ENCODE measurements at places on chromosomes 2 and 18. TPM values are rescaled to one million over a fixed set of nuclear protein-coding genes. Genes with fewer than 3 reads are reported as not detected.

Gene ORC4
- 79.6 TPM for total RNA-seq

DNA sequence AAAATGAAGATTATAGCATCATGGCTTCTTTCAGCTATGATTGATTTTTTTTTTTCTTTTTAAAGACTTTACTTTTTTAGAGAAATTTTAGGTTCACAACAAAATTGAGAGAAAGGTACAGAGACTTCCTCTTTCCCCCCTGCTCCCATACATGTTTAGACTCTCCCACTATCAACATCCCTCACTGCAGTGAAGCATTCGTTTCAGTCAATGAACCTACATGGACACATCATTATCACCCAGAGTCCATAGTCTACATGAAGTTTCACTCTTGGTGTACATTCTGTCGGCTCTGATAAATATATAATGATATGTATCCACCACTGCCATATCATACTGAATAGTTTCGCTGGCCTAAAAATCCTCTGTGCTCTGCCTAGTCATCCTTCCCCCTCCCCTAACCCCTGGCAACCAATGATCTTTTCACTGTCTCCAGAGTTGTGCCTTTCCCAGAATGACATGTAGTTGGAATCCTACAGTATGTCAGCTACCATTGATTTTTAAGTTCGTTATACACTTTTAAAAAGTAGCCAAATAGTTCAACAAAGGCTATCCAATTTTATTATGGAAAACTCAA is 86.8 kb downstream of the GPD2 start:
- no peak for DNase-seq
- no peaks in the 10 kb centered on the region for H3K4me1 ChIP-seq
- no peaks in the 10 kb centered on the region for H3K27me3 ChIP-seq
- H3K4me3 ChIP-seq: no peak overlapping the region
- H3K36me3 ChIP-seq: no peaks in the 10 kb centered on the region

DNA sequence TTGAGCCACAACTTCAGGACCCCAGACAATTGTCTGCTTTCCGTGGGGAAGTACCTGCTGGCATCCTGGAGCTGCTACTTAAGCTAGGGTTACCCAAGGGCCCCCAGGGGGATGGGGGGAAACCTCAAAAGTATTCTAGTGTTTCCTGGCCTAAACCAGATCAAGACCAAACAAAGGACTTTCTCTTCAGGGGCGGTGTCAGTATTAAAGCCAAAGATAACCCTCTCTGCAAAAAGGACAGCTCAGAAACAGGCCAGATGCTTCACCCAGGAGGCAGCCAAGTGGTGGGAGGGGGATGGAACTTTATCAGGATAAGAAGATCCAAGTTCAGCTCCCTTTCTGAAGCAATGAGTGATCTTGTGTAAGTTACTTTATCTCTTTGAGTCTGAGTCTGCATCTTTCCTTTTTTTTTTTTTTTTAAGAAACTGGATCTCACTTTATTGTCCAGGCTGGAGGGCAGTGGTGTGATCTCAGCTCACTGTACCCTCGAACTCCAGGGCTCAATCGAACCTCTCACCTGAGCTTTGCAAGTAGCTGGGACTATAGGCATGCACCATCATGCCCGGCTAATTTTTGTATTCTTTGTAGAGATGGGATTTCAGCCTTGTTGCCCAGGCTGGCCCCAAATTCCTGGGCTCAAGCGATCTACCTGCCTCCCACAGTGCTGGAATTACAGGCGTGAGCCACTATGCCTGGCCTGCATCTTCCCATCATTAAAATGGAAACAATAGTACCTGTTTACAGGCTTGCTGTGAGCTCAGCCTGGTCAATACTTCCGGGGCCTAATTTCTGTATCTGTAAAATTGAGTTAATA is 151.8 kb upstream of the PTPRM start:
- H3K4me3 ChIP-seq: no peak overlapping the region
- DNase-seq: no peak
- no peaks in the 10 kb centered on the region for H3K4me1 ChIP-seq
- no peaks in the 10 kb centered on the region for H3K36me3 ChIP-seq

GRCh38 chr18:26961839-26962238 is 96.3 kb upstream of the AQP4 start:
- no peaks in the 10 kb centered on the region for H3K27me3 ChIP-seq
- H3K36me3 ChIP-seq: no peaks in the 10 kb centered on the region
- no peak overlapping the region for H3K4me3 ChIP-seq

GRCh38 chr2:152395103-152395502 is 60.1 kb downstream of the FMNL2 start:
- H3K27me3 ChIP-seq: no peaks in the 10 kb centered on the region
- H3K4me3 ChIP-seq: no peak overlapping the region
- H3K36me3 ChIP-seq: no peaks in the 10 kb centered on the region
- peaks cover 14% of the 10 kb centered on the region for H3K4me1 ChIP-seq

Data from ascending aorta (tissue), 2 donors.